ENCODE measurements at places on chromosomes 11 and 22.
A peak's percentile ranks its signal among the peaks of the same experiment; 100 is the strongest.

DNA sequence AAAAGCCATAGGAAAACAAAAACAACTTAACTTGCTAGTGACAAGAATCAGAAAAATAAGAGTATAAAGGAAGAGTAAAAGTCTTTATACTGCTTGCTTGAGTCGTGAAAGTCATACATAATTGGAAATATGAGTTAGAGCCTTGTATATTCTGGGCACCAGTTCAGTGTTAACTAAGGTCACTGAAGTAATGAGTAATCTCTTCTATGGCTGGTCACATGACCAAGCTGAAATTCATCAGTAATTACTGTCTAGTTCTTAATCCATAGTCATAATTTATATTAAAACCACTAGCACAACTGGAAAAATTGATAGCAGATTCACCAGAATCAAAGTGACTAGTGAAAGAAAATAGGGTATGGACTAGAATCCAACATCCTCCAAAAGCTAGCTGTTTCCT lies 84.4 kb upstream of the SLC5A12 start:
- no peak for DNase-seq

- DNase-seq = no peak
Measured at GRCh38 chr22:43867839-43868635, 5.7 kb upstream of the SULT4A1 start.

- no peak for DNase-seq
Measured at GRCh38 chr22:19128946-19129727, 2.0 kb upstream of the TSSK2 start.

- DNase-seq = peak; percentile 64
Measured at GRCh38 chr22:27919942-27920755, 1.1 kb upstream of the PITPNB start.

- DNase-seq = no peak
Measured at GRCh38 chr22:32606181-32606580, 131.6 kb downstream of the FBXO7 start.

DNA sequence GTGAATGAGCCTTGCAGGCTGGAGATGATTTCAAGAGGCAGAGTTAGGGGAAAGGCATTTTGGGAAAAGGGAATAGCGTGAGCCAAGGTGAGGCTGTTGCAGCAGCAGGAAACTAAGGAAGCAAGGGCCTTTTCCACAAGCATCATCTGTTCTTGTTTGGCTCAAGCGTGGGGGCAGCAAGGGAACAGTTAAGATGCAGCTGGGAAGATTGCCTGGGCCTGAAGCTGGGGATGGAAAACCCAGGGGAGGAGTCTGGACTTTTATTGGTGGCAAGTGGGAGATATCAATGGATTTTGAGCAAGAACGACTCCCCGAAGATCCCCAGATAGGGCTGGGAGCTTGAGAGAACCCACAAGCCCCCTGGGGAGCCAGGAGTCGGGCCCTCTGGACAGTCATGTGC lies 27.3 kb upstream of the PICK1 start:
- no peak for DNase-seq

GRCh38 chr11:10544491-10545465 lies 3.8 kb upstream of the RNF141 start:
- no peak for DNase-seq

DNA sequence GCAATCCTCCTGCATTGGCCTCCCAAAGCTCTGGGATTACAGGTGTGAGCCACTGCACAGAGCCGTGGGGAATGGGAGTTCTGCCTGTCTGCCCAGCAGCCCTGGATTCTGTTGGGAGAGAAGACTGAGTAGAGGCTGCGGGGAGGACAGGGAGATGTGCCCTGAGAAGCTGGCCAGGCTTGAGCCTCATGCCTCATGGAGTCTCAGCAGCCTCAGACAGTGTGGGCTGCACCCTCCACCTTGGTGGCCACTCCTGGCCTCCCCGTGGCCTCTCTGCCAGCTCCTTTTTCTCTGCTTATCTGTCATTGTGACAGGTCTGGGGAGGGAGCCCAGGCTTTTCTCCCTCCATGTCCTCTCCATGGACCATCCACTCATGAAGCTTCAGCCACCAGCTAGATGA lies 43.2 kb downstream of the DKK3 start:
- DNase-seq = no peak

DNA sequence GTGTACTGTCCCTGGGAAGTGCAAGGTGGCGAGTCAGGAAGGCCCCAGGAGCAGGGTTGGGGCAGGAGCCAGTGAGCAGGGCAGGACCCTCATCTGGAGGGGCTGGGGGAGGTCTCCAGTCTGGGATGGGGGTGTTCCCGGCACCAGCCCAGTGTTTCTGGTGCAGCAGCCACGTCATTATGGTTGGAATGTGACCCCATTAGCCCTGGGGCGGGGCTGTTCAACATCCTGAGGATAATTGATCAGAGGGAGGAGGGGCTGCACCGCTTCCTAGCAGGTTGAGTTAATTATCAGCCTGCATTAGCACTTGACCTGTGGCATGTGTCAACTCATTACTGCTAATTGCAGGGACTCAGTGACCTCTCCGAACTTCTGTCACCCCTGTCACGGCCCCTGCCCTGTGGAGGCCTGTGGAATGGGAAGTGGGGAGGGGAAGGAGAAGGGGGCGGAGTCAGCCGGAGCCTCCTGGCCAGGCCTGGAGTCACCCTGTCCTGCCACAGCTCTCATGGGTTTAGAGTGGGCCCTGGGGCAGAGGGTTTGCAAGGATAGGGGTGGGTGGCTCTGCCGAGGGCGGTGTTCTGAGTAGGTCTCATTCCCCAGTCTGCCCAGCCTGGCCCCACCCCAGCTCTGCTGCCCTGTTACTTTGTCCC lies 52.8 kb upstream of the CCDC188 start:
- DNase-seq = no peak

DNA sequence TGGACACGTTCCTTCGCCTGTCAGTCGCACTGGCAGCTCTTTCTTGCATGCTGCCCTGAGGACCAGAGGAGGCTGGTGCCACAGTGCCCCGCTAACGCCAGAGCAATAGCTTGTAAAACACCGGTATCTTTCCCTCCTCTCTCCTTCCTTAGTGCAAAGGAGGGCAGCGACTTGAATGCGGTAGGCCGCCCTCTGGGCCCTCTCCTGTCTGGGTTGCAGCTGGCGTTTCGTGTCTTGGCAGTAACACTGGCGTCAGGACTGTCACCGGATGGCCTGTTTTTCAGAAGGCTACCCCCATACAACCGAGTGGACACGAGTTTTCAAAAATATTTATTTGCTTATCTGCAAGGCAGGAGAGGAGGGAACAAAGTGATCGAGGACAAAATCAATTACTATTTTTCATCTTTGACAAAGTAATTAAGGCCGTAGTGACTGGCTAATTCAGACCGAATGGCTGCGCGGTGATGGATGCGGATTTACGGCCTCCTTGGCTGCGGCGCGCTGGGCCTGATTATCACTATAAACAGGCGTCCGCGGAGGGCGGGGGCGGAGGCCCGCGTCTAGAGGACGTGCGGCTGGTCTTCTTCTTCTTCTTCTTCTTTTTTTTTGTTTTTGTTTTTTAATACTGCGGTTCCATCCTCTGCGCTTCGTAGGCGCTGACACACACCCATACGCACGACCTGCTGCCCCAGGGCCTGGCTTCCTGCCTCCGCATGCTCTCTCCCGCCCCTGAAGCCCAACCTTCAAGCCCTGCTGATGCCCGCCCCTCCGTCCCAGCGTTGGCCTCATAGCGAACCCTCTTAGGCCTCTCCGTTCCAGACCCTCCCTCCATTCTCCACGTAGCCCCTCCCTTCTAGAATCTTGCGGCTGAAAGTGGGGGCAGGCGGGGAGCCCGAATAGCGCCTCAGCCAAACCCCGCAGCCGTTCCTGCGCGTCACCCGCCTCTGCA lies 2.9 kb upstream of the SLC6A5 start:
- DNase-seq = no peak

GRCh38 chr11:35747668-35748067 lies 85.1 kb downstream of the TRIM44 start:
- no peak for DNase-seq

GRCh38 chr22:37197451-37198257 lies 9.6 kb upstream of the C1QTNF6 start:
- DNase-seq = peak; percentile 88

- DNase-seq = no peak
Measured at GRCh38 chr22:43245717-43246116, 58.8 kb upstream of the TTLL12 start.

- no peak for DNase-seq
Measured at GRCh38 chr11:116913000-116913399, 75.6 kb upstream of the APOA1 start.

GRCh38 chr11:134207538-134208239 lies 16.1 kb downstream of the NCAPD3 start:
- DNase-seq = no peak

GRCh38 chr11:17742019-17742418 lies 7.4 kb downstream of the KCNC1 start:
- no peak for DNase-seq

GRCh38 chr22:42686756-42687491 lies 33.7 kb downstream of the A4GALT start:
- DNase-seq = no peak

DNA sequence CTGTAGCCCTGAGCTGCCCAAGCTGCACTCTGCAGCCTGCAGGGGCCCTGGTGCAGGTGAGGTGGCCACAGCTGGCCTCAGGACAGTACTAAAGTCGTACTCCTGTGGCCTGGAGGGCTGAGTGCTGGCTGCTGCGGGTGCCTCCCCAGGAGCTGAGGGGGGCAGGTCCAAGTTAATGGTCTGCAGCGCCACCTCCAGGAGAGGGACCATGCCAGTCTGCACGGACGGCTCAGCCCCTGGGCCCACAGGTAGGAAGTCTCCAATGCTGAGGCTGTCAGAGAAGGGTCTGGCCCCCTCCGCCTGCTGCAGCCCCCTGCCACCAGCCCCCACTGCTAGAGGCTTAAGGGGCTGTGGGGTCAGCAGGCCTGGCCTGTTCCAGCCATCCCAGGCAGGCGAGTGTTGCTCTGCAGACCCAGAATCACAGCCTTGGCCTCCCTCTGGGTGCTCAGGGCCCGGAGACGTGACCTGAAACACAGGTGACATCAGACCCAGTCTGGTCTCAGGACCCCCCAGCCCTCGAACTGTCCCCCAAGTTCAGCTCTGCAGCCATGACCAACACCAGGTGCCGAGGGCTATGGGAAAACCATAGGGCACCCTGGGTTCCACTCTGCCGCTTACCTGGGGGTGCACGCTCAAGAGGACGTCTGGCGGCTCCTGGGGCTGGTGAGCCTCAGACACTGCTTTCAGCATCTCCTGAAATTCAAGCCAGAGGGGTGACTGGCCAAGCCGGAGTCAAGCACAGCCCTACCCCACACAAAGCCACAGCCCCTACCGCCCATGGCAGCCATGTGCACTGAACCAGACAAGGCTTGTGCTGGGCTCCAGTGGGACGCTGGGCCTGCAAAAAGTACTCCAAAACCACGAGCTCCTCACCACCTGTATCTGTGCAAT lies 20.8 kb downstream of the SELENOO start:
- DNase-seq = no peak

GRCh38 chr11:95711945-95712221 lies 77.7 kb downstream of the FAM76B start:
- no peak for DNase-seq

All from right atrium auricular region (tissue), 2 donors.